Suppressor macrophage treated with lipopolysaccharide for 4 hours (primary cell): ENCODE measurements at places on chromosomes 12 and 14.
A peak's percentile ranks its signal among the peaks of the same experiment; 100 is the strongest.

- no peak for DNase-seq
These were observed 265.6 kb upstream of the FAR2 start for GRCh38 chr12:28883406-28883997.

GRCh38 chr14:58397156-58397555 is 1.4 kb downstream of the TOMM20L start:
- no peak for DNase-seq

DNA sequence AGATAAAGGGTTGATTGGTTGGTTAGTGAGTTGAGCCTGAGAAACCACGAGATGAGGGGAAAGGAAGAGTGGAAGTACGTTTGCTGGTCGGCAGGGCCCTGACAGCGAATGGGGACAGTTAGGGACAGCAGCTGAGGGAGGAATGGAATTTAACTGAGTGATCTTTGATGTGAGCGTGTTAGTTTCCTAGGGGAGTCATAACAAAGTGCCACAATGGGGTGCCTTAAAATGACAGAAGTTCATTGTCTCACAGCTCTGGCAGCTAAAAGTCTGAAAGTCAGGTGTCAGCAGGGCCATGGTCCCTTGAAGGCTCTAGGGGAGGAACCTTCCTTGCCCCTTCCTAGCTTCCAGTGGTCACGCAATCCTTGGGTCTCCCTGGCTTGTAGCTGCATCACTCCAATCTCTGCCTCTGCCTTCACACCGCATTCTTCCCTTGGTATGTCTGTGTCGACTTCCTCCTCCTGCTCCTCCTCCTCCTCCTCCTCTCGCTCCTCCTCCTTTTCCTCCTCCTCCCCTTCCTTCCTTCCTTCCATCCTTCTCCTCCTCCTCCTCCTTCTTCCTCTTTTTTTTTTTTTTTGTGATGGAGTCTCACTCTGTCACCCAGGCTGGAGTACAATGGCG is 26.0 kb upstream of the RIN3 start:
- DNase-seq = peak; percentile 34

- DNase-seq = no peak
These were observed 42.7 kb upstream of the NEDD1 start for GRCh38 chr12:96864335-96864734.

DNA sequence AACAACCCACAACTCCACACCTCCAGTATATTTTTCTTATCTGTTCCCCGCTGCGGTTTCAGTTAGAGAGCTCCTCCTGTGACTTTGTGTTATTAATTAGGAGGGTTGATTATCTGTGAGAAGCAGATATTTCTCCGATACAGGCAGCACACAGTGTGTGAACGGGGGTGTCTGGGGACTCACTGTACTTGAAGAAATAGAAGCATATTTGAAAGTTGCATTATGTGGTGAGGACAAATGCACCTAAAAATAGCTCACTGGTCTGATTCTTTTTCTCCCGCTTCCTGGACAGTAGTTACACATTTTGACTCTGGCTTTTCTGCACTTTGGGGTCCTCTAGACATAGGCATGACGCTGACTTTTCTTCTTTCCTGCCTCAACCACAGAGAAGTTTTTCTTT is 277.7 kb downstream of the VRK1 start:
- no peak for DNase-seq

GRCh38 chr14:87065366-87065765 is 927.6 kb downstream of the GALC start:
- DNase-seq = no peak

DNA sequence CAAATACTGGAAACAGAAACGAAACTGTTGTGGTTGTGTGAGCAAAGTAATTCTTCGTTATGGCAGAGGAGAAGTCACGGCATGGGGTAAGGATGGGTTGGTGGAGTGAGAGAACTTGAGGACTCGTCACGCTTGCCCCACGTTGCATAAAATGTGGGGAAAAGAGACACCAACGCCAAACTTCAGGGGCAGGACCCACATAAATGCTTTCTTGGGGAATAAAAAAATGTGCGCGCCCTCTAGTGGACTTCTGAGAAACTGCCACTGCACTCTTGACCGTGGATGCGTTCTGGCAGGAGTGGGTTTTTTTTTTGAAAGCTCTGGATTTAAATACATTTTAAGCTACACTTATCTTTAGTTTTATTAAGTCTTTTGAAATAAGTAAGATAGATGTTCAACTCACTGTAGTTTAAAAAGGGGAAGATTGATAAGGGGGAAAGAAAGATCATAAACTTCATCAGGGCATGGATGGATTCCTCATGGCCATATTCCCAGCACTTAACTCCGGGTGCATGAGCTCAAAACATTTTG is 4.1 kb upstream of the IGF1 start:
- DNase-seq = peak; percentile 93

DNA sequence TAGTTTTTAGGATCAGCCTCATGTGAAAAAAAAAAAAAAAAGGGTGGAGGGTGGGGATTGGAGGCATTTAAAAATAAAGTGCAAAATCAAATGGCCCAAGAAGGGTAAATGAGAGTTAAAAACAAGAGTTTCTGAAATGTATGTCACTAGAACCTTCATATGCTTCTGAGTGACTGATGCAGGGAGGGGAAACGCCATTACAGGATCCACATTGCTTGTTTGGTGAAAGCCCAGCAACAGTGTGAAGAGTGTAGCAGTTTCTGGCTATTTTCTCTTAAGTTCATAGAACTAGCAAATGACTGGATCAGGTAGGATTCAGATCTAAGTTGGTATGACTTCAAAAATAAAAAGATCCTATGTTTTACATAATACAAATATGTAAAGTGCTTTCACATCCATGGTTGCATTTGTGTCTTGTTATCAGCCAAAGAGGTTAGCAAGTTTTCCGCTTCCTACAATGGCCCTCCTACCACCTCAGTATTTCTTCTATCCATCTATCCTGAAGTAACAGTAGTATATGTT is 2.9 kb downstream of the CHPT1 start:
- no peak for DNase-seq

GRCh38 chr12:115407723-115408122 is 723.7 kb upstream of the TBX3 start:
- DNase-seq = no peak

DNA sequence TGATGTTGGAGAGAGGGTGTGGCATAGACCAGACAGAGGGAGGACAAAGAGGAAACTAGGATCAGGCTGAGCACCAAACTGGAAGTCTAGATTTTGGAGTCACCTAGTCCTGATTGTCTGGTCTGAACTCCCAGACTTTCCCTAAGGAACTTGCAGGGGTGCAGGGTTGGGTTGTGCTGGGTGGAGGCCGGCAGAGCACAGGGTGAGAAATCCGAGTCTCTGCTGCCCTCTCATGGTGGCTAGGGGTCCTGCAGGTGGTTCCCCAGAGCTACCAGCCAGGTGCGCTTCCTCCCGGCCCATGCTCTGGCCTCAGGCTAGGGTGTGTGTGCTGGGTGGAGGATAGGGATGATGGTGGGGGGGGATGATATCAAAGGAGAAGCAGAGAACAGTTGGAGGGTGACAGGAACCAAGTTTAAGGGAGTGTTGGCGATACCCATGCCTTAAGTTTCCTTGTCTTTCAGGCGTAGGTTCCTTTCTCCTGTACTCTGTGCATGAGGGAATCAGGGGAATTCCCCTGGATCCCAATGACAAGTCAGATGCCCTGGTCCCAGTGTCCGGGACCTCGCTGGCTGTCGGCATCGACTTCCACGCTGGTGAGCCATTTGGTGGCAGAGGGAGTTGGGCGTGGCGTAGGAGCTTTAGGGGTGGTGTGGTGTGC is 33.5 kb upstream of the NXPH4 start:
- DNase-seq = peak; percentile 78

DNA sequence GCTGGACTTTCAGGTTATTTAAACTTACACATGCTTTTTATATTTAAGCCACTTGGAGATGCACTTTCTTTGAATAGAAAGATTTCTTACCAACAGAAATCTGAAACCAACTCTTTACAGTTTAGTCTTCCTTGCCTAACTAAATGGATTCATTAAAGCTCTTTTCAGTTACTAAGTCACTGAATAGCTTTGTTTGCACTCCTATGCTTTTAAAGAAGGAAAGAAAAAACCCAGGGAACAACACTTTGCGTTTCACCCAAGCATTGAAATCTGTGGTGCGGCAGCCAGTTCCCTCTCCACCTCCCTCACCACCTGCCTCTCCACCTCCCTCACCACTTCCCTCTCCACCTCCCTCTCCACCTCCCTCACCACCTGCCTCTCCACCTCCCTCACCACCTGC is 70.3 kb downstream of the RIMBP2 start:
- DNase-seq = no peak

DNA sequence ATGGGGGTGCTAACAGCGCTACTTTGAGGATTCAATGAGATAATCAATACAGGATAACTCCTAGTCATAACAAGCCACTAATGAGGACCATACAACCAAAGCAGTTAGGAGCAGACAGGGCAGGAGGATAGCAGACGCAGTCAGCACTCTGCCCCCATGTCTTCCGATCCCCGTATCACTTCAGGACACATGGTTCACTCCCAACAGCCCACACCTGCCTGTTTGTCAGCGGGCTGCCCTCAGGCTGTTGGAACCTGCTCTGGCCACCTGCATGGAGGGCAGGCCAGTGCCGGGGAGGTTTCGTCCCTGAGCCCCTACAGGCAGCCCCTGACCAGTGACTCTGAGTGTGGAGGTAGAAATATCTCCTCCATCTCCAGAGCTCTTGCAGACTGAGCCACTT is 37.1 kb upstream of the LTBP2 start:
- no peak for DNase-seq

- DNase-seq = no peak
These were observed 465 bp upstream of the FGD4 start for GRCh38 chr12:32398816-32399369.
